ENCODE measurements at places on chromosomes 2 and 18.
A peak's percentile ranks its signal among the peaks of the same experiment; 100 is the strongest.

- no peak overlapping the region for H3K4me3 ChIP-seq
- peaks cover 20% of the 10 kb centered on the region for H3K36me3 ChIP-seq
- H3K27ac ChIP-seq: no peak overlapping the region
- H3K4me1 ChIP-seq: peaks cover 9% of the 10 kb centered on the region
- no peak for DNase-seq
Measured at GRCh38 chr2:213317929-213318328, 33.7 kb downstream of the SPAG16 start.

GRCh38 chr18:48132797-48133655, 202.6 kb upstream of the SMAD2 start:
- H3K27ac ChIP-seq: no peak overlapping the region
- no peak overlapping the region for H3K4me3 ChIP-seq
- no peaks in the 10 kb centered on the region for H3K36me3 ChIP-seq
- H3K4me1 ChIP-seq: no peaks in the 10 kb centered on the region
- H3K27me3 ChIP-seq: peaks cover 38% of the 10 kb centered on the region
- DNase-seq: no peak

GRCh38 chr2:153068915-153069314, 350.5 kb downstream of the ARL6IP6 start:
- DNase-seq: no peak
- no peaks in the 10 kb centered on the region for H3K36me3 ChIP-seq
- H3K4me1 ChIP-seq: no peaks in the 10 kb centered on the region
- H3K27ac ChIP-seq: no peak overlapping the region
- H3K4me3 ChIP-seq: no peak overlapping the region
- no peaks in the 10 kb centered on the region for H3K27me3 ChIP-seq

- peaks cover 9% of the 10 kb centered on the region for H3K27me3 ChIP-seq
- peaks cover 19% of the 10 kb centered on the region for H3K4me1 ChIP-seq
- H3K27ac ChIP-seq: peak within 1 kb of the TSS; percentile 100
- peaks cover 4% of the 10 kb centered on the region for H3K36me3 ChIP-seq
- H3K4me3 ChIP-seq: peak within 1 kb of the TSS; percentile 96
- DNase-seq: peak; percentile 99
Measured at GRCh38 chr18:59139615-59140301, at the start of gene SEC11C. SEC11C (plus strand) TSS chr18:59139884; CDS start chr18:59139949, 65 bp downstream.

DNA sequence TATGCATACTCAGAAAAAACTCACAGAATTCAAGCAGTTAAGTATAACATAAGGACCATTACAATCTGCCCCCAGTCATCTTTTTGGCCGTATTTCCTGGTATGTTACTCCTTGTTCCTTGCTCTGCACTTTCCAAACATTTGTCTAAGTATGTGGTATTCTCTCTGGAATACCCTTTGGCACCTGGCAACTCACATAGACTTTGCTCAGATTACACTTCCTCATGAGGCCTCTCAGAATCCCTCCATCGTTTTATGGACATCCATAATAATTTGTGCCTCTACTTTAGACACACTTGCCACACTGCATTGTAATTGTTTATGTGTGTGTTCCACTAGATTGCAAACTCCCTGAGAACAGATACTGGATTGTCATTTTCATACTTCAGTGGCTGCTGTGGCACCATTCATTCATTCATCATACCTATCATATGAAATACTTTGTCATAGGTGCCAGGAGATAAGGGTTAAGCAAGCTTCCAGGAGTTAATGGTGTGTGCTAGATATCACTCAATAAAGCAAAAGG, 84.0 kb downstream of the HIBCH start:
- H3K27me3 ChIP-seq: no peaks in the 10 kb centered on the region
- H3K4me3 ChIP-seq: no peak overlapping the region
- H3K36me3 ChIP-seq: peaks cover 19% of the 10 kb centered on the region
- H3K27ac ChIP-seq: no peak overlapping the region
- no peaks in the 10 kb centered on the region for H3K4me1 ChIP-seq
- no peak for DNase-seq

DNA sequence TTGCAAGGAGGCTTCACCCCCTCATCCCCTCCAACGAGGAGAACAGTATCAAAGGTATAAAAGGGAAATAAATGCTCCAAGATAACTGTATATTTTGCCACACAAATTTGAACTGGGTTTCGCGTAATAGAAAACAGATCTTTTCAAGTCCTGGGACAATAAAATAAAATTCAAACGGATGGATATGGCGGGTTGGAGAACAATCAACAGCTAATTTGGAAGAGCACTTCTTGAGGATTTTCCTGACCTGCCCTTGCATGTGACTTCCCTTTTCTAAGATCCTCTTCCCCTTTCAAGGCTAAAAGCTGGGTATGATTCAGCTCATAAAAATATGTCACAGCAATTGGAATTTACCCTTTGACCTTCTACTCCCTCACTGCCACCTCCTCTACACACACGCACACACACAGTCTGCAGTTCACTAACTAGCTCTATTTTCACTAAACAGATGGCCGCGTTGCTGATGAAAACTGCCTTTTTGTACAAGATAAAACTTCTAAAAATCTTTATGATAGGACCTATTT, 386.9 kb downstream of the FIGN start:
- H3K4me1 ChIP-seq: peaks cover 12% of the 10 kb centered on the region
- H3K27me3 ChIP-seq: no peaks in the 10 kb centered on the region
- peak overlapping the region; percentile 71 for H3K4me3 ChIP-seq
- DNase-seq: no peak
- H3K36me3 ChIP-seq: no peaks in the 10 kb centered on the region

- DNase-seq: no peak
- H3K4me1 ChIP-seq: no peaks in the 10 kb centered on the region
- no peak overlapping the region for H3K27ac ChIP-seq
- H3K27me3 ChIP-seq: peaks cover under 1% of the 10 kb centered on the region
- H3K36me3 ChIP-seq: peaks cover 2% of the 10 kb centered on the region
Measured at GRCh38 chr2:165420231-165420630, 49.3 kb upstream of the CSRNP3 start.

DNA sequence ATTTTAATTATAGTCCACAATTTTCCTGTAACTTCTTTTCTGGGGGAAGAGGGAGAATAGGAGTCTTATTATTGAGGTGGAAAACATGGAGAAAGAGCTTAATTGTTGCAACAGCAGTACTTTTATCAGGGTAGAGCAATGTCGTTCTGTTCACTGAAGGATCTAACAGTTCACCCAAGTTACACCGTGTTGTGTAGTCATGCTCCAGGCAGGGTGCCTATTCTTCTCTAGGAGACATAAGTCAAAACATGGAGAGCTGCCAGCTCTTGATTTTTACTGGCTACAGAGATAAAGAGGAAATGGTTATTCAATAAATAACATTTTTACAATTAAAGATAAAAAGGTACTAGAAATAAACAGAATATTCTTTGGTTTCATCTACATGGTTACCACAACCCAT, 594.3 kb upstream of the NETO1 start:
- H3K27me3 ChIP-seq: no peaks in the 10 kb centered on the region
- H3K4me3 ChIP-seq: no peak overlapping the region
- H3K4me1 ChIP-seq: peaks cover 2% of the 10 kb centered on the region
- no peak overlapping the region for H3K27ac ChIP-seq
- DNase-seq: no peak

DNA sequence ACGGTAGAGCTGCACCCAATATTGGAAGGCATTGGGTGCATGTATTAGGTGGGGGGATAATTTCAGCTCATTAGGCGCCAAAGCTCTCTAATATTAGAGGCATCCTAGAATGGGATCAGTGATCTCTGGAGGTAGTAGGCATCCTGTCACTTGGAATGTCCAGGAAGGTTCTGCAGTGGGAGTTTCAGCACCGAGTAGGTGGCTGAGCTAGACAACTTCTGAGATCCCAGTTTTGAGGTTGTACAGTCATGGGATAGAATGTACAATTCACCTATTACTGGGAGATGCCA, 210.9 kb downstream of the MYCN start:
- H3K36me3 ChIP-seq: no peaks in the 10 kb centered on the region
- H3K4me1 ChIP-seq: no peaks in the 10 kb centered on the region
- no peaks in the 10 kb centered on the region for H3K27me3 ChIP-seq
- H3K27ac ChIP-seq: no peak overlapping the region
- no peak for DNase-seq
- H3K4me3 ChIP-seq: no peak overlapping the region

GRCh38 chr2:84865181-84865783, 15.6 kb downstream of the TRABD2A start:
- no peak overlapping the region for H3K4me3 ChIP-seq
- no peak overlapping the region for H3K27ac ChIP-seq
- H3K36me3 ChIP-seq: peaks cover 4% of the 10 kb centered on the region
- no peaks in the 10 kb centered on the region for H3K27me3 ChIP-seq
- no peak for DNase-seq

- H3K27me3 ChIP-seq: peaks cover 43% of the 10 kb centered on the region
- peak overlapping the region; percentile 43 for H3K27ac ChIP-seq
- DNase-seq: no peak
- H3K4me1 ChIP-seq: peaks cover 8% of the 10 kb centered on the region
- H3K4me3 ChIP-seq: no peak overlapping the region
Measured at GRCh38 chr18:57210107-57210715, 63.3 kb downstream of the BOD1L2 start.

- H3K36me3 ChIP-seq: no peaks in the 10 kb centered on the region
- no peak overlapping the region for H3K4me3 ChIP-seq
- H3K27me3 ChIP-seq: peaks cover 57% of the 10 kb centered on the region
- no peak for DNase-seq
Measured at GRCh38 chr2:219452361-219453317, 18.0 kb downstream of the SPEG start.

DNA sequence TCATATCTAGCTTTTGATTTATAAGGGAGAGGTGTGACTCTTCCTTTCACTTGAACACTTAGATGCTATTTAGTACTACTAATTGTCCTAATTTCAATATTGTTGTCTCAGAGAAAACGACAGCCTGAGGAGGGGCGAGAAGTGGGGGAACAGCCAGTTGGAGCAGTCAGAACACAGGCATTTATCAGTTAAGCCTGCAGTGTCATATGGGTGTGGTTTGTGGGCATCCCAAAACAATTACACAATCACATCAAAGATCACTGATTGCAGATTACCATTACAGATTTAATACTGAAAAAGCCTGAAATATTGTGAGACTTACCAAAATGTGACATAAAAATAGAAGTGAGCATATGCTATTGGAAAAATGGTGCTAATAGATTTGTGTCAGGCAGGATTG, 15.8 kb downstream of the TMEM131 start:
- peaks cover 58% of the 10 kb centered on the region for H3K4me1 ChIP-seq
- no peaks in the 10 kb centered on the region for H3K27me3 ChIP-seq
- DNase-seq: no peak
- H3K36me3 ChIP-seq: peaks cover 59% of the 10 kb centered on the region
- H3K4me3 ChIP-seq: no peak overlapping the region
- H3K27ac ChIP-seq: no peak overlapping the region

DNA sequence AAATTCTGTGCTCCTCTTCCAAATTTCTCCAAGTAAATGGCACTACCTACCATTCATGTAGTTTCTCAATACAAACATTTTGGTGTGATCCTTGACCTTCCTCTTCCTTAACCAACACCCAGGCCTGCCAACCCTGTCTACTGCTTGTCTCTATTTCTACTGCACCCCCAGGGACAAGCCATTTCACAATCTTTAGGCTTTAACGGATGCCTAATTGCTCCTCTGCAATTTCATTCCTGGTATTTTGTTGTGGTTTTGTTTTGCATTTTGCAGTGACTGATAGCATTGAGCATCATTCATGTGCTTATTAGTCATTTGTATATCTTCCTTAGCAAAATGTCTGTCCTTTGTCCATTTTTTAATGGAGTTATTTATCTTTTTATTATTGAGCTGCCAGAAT, 10.0 kb downstream of the FAP start:
- no peak for DNase-seq
- H3K27me3 ChIP-seq: peaks cover 22% of the 10 kb centered on the region
- no peak overlapping the region for H3K27ac ChIP-seq
- no peaks in the 10 kb centered on the region for H3K36me3 ChIP-seq

GRCh38 chr2:100568989-100569388, 6.2 kb downstream of the PDCL3 start:
- H3K4me3 ChIP-seq: no peak overlapping the region
- peaks cover 45% of the 10 kb centered on the region for H3K36me3 ChIP-seq
- no peak for DNase-seq
- no peaks in the 10 kb centered on the region for H3K27me3 ChIP-seq
